ENCODE measurements at places on chromosomes 2 and 18.
A peak's percentile ranks its signal among the peaks of the same experiment; 100 is the strongest.

- no peak for DNase-seq
These were observed 2.4 kb downstream of the DGKD start for GRCh38 chr2:233356546-233357308.

DNA sequence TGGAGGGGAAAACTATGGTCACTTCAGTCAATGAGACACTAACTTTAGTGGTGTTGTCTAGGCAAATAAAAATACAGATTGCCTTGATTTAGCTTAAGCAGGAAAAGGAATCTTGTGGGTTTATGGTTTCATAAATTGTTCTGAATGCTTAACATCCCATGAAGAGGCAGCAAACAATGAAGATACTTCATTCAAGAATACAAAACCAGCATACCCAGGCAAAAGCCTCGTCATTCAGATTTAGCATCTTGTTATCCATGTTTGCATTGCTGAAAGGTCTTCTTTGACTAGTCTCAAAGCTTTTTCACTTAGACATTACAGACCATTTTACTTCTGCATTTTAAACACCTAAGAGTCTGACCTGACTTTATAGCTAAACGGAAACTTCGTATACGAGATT is 272.7 kb upstream of the FSHR start:
- no peak for DNase-seq

GRCh38 chr18:3279201-3280185 is 17.6 kb downstream of the MYL12B start:
- DNase-seq = no peak

GRCh38 chr18:21192308-21192624 is 49.8 kb upstream of the GREB1L start:
- DNase-seq = no peak

DNA sequence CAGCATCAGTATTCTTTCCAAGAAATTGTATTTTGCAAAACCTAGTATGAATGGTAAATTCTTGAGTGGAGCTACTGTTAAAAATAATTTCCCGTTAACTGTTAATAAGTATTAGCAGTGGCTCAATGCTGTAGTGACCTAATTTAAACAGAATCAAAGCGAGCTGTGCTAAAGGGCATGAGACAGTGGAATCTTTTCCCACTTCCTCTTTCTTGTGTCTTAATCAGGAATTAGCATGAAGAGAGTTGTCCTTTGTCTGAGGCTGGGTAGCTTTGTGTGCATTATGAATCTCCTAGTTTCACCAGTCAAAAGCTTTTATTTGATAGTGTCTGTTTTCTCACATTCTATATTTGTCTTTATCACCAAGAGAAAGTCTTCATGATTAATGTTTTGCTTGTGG is 298.8 kb upstream of the GCFC2 start:
- DNase-seq = no peak

DNA sequence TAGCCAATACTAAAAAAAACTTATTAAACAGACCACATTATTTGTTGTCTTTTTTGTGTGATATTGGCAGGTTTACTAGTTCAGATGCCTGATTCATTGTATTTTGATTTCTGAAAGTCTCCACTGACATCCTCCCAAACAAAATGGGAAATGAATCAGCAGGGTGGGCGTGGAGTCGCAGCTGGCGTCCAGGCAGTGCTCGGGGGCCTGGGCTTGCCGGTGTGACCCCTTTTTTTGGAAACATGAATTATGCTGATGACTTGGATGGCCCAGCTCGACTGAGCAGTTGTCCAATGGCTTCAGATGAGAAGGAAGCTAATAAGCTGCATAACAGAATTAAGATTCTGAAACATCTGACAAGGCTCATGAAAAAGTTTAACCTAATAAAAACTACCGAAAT is 1.7 kb upstream of the KCNG2 start:
- DNase-seq = no peak

GRCh38 chr18:21074336-21075323 is 37.0 kb downstream of the ROCK1 start:
- DNase-seq = no peak

DNA sequence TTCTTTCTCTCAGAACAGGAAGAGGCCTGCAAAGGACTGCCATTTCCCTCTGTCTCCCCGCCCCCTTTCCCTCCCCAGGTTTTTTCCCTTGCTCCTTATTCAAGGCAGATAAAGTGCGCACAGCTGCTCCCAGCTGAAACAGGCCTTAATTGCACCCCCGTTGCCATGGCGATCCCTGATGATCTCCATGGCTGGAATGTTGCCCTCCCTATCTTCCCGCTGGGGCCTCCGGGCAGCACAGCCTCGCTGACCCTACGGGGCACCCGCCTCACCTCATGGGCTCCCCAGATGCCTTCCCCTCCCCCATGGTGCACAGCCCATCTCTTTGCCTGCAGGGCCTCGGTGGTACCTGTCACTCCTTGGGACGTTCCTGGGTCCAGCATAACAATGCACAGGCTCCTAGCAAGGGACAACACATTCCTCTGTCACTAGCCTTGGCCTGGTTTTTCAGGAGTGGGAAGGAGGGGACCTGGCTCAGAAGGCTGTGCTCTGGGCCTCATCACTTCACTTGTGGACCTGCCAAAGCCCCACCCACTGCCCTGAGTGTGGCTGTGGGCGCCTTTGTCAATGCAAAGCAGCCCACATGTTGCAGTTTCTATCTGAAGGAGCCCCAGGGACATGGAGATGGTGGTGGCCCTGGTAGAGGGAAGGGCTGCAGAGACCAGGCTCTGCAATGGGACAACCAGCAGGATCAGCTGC is 115.0 kb downstream of the CELF4 start:
- no peak for DNase-seq

- no peak for DNase-seq
These were observed 110.4 kb downstream of the MAP2 start for GRCh38 chr2:209534228-209534627.

GRCh38 chr2:164739966-164740365 is 101.7 kb downstream of the COBLL1 start:
- no peak for DNase-seq

GRCh38 chr2:102502576-102502975 is 29.6 kb downstream of the SLC9A4 start:
- DNase-seq = no peak

DNA sequence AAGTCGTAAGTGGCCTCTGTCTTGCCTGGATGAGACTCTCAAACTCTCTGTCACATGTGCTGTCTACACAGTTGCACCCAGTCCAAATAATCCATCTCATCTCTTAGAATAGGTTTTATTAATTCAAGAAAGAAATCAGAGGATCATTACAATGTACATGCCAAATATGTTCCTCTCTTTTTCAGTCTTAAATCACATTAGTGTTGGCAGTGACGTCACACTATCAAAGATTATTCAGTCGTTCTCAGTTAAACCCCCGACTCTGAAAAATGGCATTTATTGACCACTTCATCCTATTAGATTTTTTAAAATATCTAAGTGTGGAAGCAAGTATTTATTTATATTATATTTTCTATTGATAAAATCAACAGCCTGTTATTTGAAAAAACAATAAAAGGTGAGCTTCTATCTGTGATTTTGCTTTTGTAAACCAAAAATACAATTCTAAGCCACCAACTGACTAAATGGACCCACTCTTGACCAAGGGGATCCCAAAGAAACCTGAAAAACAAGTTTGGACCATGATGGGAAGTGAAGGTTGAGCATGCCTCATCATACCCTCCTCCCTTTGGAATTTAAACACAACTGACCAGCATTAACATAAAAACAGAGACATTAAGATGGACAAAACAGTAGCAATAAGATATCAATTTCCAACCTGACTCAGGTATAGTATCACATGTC is 1894.4 kb upstream of the LRRTM1 start:
- no peak for DNase-seq

GRCh38 chr18:73511771-73512503 is 635.7 kb downstream of the FBXO15 start:
- DNase-seq = no peak

DNA sequence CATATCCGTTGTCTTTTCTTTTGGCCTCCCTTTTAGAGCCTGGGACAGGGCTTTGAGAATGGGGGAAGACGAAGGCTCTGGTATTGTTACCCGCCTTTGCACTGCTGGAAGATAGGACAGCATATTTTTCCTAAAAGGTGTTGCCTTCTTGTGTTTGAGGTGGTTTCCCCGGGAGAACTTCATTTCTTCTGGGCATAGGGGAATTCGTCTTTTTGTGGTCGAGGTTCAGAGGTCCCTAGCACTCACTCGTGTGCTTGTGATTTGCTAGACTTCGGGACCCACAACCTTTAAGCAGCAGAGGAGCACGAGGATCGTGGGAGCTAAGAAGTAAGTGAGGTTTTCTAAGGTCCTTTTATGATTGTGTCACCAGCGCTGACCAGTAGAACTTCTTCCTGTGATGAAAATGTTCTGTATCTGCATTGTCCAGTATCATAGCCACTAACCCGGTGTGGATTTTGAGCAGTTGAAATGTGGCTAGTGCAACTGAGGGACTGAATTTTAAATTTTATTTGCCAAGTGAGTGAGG is 611 bp downstream of the ZNF512 start:
- no peak for DNase-seq

GRCh38 chr2:218555527-218555926 is 12.6 kb downstream of the USP37 start:
- no peak for DNase-seq

DNA sequence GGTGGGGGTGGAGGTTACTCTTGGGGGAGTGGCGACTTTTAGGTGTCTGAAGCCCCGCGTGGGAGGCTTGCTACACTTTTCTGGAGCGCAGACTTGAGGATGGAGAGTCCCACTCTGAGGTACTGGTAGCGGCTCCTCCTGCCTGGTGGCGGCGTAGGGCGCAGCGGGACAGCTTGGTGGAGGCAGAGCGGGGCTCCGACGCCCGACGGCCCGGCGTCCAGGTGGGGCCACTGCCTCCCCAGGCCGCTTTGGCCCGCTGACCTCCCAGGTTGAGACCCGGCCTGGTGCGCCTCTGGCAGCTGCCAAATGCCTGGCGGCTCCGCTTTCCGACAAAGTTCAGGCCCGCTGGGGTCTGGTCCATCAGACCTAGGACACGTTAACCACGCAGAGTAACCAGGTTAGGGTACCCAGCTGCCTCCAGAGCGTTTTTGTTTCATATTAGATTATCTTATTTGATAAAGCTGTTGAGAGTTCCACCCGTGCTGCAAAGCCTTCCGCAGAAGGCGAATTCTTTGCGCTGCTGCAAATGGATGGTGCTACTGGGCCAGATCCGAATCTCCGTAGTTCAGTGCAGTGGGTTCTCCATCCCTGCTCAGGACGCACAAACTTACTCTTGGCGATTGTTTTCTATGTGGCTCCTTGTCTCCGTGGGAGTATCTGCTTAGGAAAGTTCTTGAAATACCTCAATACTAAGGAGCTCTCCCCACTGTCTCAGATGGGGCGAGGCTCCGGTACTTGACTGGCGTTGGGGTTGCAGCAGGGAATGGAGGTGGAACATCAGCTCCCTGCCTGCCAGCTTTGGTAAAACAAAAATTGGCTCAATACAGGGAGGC is 405.9 kb downstream of the XIRP2 start:
- no peak for DNase-seq

GRCh38 chr18:56575819-56576663 is 62.4 kb downstream of the TXNL1 start:
- DNase-seq = no peak

DNA sequence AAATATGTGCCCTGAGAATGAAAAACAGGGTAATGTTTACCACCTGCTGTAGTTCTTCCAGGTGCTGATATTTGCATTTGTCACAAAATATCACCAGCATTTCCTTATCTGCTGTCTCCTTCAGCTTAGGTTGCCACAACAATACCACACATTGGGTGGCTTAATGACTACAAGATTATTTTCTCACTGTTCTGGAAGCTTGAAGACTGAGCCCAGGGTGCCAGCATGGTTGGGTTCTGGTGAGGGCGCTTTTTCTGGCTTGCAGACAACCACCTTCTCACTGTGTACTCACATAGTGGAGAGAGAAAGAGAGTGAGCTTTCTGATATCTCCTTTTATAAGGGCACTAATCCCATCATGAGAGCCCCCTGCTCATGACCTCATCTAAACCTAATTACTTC is 407.5 kb upstream of the RGPD4 start:
- no peak for DNase-seq

DNA sequence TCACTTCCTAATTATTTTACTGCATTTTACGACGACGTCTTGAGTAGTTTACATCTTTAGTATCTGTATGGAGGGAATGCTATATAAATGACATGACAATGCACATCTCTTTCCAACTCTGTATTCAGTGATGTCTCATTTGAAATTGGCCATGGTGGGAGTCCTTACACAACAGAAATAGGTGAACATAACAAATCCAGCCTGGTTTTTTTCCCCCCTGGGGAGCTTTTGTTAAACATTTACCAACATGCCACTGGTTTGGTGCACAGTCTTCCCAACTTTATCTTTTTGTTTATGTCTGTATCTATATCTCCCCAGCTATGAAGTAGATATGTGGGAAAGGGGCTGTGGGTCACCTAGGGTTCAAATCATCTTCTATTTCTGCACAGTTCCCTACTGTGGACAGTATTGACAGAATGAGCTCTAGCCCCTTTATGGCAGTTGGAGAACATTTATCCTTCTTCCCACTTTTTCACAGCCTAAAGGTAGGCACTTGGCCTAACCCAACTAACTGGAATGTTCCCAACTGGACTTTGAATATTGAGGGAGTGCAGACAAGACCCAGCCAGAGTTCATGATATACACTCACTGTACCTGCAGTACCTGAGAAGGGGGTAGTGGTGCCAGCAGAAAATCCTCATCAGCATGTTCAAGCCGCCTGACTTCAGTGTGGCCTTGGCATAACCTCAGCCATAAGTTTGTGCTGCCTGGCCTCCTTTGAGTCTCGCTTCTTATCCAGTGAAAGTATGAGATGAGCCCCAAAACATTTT is 5.7 kb upstream of the RTKN start:
- no peak for DNase-seq

GRCh38 chr18:78640246-78640995 is 339.2 kb upstream of the SALL3 start:
- DNase-seq = no peak

GRCh38 chr2:127080938-127081755 is 25.8 kb downstream of the BIN1 start:
- no peak for DNase-seq

- DNase-seq = no peak
These were observed 222.0 kb downstream of the ZNF516 start for GRCh38 chr18:76273036-76273545.

GRCh38 chr2:190805843-190806242 is 74.8 kb upstream of the GLS start:
- no peak for DNase-seq

GRCh38 chr2:190407662-190408537 is at the start of gene MFSD6:
MFSD6 (plus strand) TSS chr2:190408355; CDS start chr2:190436030, 27,675 bp downstream.
- peak; percentile 23 for DNase-seq

DNA sequence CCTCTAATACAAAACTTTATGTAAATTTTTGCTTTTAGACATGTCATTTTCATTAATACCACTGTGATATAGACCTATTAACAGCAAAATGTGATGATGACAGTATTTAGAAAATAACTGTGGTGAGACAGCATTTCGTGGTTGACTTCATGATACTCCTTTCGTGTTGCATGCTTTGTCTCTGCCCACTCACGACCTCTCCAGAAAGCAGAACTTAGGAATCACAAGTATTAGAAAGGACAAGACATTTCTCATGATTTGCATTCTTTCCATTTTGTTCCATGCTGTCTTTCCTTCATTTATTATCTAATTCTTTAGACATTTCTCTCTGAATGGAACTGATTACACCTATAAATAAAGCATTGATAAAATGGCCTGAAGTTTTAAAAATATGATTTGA is 85.2 kb upstream of the POU3F3 start:
- DNase-seq = no peak

GRCh38 chr2:169039702-169040101 is 8.6 kb upstream of the ABCB11 start:
- no peak for DNase-seq
